ENCODE measurements at places on chromosomes 13 and 19.

- DNase-seq, result no peak
Observed at GRCh38 chr13:50672025-50672424, 171.5 kb downstream of the DLEU7 start.

DNA sequence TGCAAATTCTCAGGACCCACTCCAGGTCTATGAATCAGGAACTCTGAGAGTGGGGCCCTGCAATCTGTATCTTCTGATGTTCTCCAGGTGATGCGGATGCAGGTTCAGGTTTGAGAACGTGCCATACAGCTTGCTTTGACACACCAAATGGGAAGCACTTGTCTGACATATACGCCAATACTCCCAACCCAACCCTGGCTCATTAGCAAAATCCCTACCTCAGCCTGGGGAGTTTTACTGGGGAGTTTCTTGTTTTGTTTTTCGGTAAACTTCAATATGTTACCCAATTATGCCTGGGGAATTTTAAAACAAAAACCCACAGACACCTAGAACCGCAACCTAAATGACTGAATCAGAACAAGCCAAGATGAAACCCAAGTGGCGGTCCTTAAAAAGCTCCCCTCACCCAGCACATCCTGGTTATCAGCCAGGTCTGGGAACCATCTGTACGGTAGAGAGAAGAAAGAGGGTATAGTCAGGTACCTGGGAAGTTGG lies 41.2 kb downstream of the ABCC4 start:
- DNase-seq, result no peak

GRCh38 chr19:28359431-28360414 lies 853.2 kb downstream of the UQCRFS1 start:
- no peak for DNase-seq

- DNase-seq, result no peak
Observed at GRCh38 chr13:111385183-111385857, 64.9 kb downstream of the TEX29 start.

- peak; percentile 29 for DNase-seq
Observed at GRCh38 chr19:54207983-54208783, 7.5 kb downstream of the RPS9 start.

- DNase-seq, result no peak
Observed at GRCh38 chr13:91639330-91639729, 240.9 kb downstream of the GPC5 start.

GRCh38 chr19:28883241-28883693 lies 329.7 kb downstream of the UQCRFS1 start:
- DNase-seq, result no peak

DNA sequence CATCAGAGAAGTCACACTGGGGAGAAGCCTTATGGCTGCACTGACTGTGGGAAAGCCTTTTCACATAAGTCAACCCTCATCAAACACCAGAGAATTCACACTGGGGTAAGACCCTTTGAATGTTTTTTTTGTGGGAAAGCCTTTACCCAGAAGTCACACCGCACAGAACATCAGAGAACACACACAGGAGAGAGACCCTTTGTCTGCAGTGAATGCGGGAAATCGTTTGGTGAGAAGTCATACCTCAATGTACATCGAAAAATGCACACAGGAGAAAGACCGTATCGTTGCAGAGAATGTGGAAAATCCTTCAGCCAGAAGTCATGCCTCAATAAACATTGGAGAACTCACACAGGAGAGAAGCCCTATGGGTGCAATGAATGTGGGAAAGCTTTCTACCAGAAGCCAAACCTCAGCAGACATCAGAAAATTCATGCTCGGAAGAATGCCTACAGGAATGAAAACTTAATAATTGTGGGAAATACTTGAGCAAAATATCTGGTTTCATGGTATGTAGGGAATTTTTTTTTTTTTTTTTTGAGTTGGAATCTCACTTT lies 30.7 kb downstream of the ZNF793 start:
- DNase-seq, result no peak

Measured in activated naive CD4-positive, alpha-beta T cell treated with anti-CD3 and anti-CD28 coated beads, Interleukin-2, amount 50 U/mL, for 16 hours (primary cell).